Thoracic aorta endothelial cell (primary cell): ENCODE measurements at places on chromosomes 3 and 15. TPM values are rescaled to one million over a fixed set of nuclear protein-coding genes. Genes with fewer than 3 reads are reported as not detected.

The MGLL gene
- total RNA-seq: 66.0 and 68.4 TPM in 2 replicates

The SCG3 gene
- total RNA-seq: not detected in 2 replicates

The SUSD5 gene
- total RNA-seq: 0.93 and 1.3 TPM in 2 replicates

The CAND2 gene
- 1.6 and 4.5 TPM in 2 replicates for total RNA-seq

The PATL2 gene
- 0.13 and 0.22 TPM in 2 replicates for total RNA-seq

The SI gene
- not detected in 2 replicates for total RNA-seq

The TMEM207 gene
- total RNA-seq: not detected in 2 replicates

The UBAP1L gene
- 1.9 and 2.2 TPM in 2 replicates for total RNA-seq

The KBTBD12 gene
- not detected in 2 replicates for total RNA-seq

The DGKG gene
- total RNA-seq: 0.13 and 0.36 TPM in 2 replicates

The SYNPR gene
- total RNA-seq: not detected in 2 replicates

The PLSCR4 gene
- 63.7 and 129 TPM in 2 replicates for total RNA-seq

The LRRC2 gene
- total RNA-seq: 0.13 and 0.14 TPM in 2 replicates

The NDN gene
- total RNA-seq: 28.5 and 49.3 TPM in 2 replicates

The GNAT1 gene
- total RNA-seq: not detected in 2 replicates

The SEMA7A gene
- total RNA-seq: 0.53 and 1.0 TPM in 2 replicates

The IRAK2 gene
- 22.1 and 24.8 TPM in 2 replicates for total RNA-seq

The ACAP2 gene
- 87.0 and 92.3 TPM in 2 replicates for total RNA-seq

The HTR3E gene
- total RNA-seq: not detected in 2 replicates

The PLCB2 gene
- total RNA-seq: 0.40 and 21.8 TPM in 2 replicates

The LZTFL1 gene
- total RNA-seq: 18.0 and 18.1 TPM in 2 replicates

The PPARG gene
- total RNA-seq: 5.5 and 6.0 TPM in 2 replicates

The OSTN gene
- not detected in 2 replicates for total RNA-seq

The MFN1 gene
- total RNA-seq: 57.5 and 74.1 TPM in 2 replicates

The ADCY5 gene
- total RNA-seq: not detected in 2 replicates

The OR5H14 gene
- total RNA-seq: not detected in 2 replicates

The NLGN1 gene
- 52.5 and 55.5 TPM in 2 replicates for total RNA-seq

The ATP13A5 gene
- total RNA-seq: not detected in 2 replicates

The USP13 gene
- 18.9 and 22.9 TPM in 2 replicates for total RNA-seq

The LPP gene
- total RNA-seq: 79.4 and 83.8 TPM in 2 replicates

The DUOXA1 gene
- not detected in 2 replicates for total RNA-seq

The LXN gene
- total RNA-seq: 99.8 and 102 TPM in 2 replicates

The CATSPER2 gene
- total RNA-seq: 2.1 and 2.4 TPM in 2 replicates

The POLQ gene
- 15.7 and 20.5 TPM in 2 replicates for total RNA-seq

The NR2C2 gene
- total RNA-seq: 45.6 and 50.5 TPM in 2 replicates

The EFCC1 gene
- 0.13 and 0.22 TPM in 2 replicates for total RNA-seq

The ZNF80 gene
- not detected in 2 replicates for total RNA-seq

The SPSB4 gene
- total RNA-seq: under 0.01 TPM in 1 of 2 replicates, not detected in the other

The TM4SF1 gene
- 845 and 906 TPM in 2 replicates for total RNA-seq

The PEX5L gene
- 0.72 TPM in 1 of 2 replicates, not detected in the other for total RNA-seq

The CFAP20DC gene
- 4.3 TPM in 2 replicates for total RNA-seq

The CKMT1B gene
- total RNA-seq: not detected in 2 replicates

The ADAMTSL3 gene
- total RNA-seq: under 0.01 TPM in 2 replicates

The XCR1 gene
- not detected in 2 replicates for total RNA-seq

The SENP8 gene
- 1.1 and 1.9 TPM in 2 replicates for total RNA-seq

The UROC1 gene
- not detected in 2 replicates for total RNA-seq

The INSYN1 gene
- total RNA-seq: 0.13 and 0.14 TPM in 2 replicates

The GCSAM gene
- not detected in 2 replicates for total RNA-seq

The BOC gene
- total RNA-seq: 0.40 and 0.86 TPM in 2 replicates

The DNASE1L3 gene
- total RNA-seq: 0.65 TPM in 1 of 2 replicates, not detected in the other

The SLC25A38 gene
- total RNA-seq: 17.4 and 19.1 TPM in 2 replicates

The DOCK3 gene
- 0.13 and 0.14 TPM in 2 replicates for total RNA-seq

The EFCAB12 gene
- under 0.01 and 0.07 TPM in 2 replicates for total RNA-seq

The RAB43 gene
- 15.6 and 17.4 TPM in 2 replicates for total RNA-seq

The REC114 gene
- not detected in 2 replicates for total RNA-seq

The LRRC34 gene
- total RNA-seq: 7.2 and 7.3 TPM in 2 replicates

The IL17RE gene
- 0.13 and 0.29 TPM in 2 replicates for total RNA-seq

The PSTPIP1 gene
- 0.36 and 1.9 TPM in 2 replicates for total RNA-seq
